ENCODE measurements at places on chromosomes 7 and 10.
A peak's percentile ranks its signal among the peaks of the same experiment; 100 is the strongest.

- DNase-seq = peak; percentile 82
Measured at GRCh38 chr7:131231381-131232220, 96.1 kb upstream of the MKLN1 start.

- no peak for DNase-seq
Measured at GRCh38 chr7:49089717-49090116, 165.4 kb downstream of the CDC14C start.

DNA sequence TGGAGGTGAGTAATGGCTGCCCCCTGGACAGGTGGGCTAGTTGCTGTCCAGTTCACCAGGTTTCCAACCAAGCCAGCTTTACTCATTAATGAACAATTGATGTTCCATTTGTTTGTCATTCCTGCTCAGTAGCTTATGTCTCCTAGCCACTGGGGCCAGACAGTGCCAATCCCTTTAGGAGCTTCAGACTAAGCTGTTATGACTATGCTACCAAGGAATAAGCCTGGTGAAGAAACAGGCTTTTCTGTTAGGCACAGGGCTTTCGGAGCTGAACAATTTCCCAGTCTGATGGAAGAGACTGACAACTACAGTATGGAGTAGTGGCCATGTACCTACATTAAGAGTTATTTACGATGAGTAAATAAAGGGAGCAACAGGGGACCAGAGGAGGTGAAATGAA lies 2.1 kb upstream of the FMC1 start:
- no peak for DNase-seq

DNA sequence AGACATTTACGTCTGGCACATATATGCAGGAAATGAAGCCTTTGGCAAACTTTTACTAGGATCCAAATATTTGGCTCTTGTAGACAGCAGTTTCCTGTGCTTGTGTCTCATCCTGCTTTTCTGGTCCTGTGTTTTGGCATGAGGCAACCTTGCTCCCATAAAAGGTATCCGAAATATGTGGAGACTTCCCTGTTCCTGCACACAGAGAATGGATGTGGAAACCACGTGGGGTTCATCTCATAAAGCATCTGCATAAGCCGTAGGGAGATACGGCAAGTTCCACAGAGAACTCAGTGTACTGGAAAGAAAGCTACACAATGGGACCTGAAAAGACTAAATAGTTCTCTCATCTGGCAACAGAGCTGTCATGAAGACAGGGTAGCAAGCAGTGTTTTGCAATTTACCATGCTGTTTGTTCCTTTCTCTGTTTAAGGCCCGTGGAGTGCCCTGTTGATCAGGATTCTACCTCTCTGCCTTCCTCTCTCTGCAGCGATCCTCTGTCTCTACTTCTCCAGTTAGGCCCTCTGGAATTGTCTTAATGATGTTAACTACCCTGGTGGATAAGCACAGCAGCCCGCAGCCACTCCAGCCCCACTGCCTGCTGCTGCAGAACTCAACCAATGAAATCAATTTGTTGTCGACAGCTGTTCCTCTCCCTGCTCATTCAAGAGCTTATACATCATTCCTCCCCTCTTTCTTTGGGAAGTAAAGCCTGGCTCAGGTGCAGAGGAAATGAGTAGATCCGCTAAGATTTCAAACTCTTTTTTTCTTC lies 293.6 kb downstream of the CSTF2T start:
- DNase-seq = peak; percentile 65

DNA sequence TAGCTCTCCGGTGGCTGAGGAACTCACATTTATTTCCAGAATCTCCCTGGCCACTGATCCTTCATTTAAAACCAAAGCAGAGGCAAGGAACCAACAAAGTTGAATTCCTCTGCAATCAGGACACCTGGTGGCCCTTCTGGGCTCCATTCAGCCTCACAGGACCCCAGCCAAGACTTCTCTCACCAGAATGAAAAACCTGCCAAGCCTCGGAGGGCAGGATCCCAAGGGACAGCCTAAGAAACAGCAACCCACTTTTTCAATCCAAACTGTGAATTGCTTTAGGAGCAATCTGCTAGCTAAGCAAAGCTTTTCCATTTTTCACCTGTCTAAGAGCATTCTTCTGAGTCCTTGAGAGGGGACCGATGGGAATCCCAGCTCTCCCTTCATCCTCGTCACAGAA lies 34.6 kb downstream of the OAT start:
- DNase-seq = no peak

- DNase-seq = no peak
Measured at GRCh38 chr7:95577137-95577536, 19.2 kb downstream of the PDK4 start.

GRCh38 chr10:130003787-130004613 lies 39.9 kb upstream of the EBF3 start:
- DNase-seq = no peak

DNA sequence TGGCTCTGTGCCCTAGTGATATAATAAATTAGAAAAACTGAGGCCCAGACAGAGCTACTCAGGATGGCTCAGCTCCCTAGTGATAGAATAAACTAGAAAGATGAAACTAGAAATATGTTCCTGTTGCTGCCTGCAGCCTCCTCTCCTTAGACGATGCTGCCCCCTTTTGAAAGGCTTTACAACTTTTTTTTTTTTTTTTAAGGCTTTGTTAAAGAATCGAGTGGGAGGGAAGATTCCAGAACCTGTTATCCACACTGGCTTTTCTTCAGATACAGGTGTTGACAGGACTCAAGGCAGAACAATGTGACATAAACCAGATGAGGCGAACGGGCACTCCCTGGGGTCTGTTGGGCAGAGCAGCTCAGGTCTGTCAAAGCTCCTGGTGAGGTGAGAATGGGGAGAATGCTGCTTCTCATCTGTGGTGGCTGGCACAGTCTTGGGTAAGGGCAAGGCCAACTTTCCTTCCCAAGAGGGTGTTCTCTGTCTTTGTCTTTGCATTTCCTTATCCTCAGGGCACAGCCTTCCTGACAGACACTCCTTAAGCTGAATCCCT lies 175.1 kb downstream of the COBL start:
- peak; percentile 39 for DNase-seq

- DNase-seq = no peak
Measured at GRCh38 chr7:131945957-131946544, 389.6 kb upstream of the PODXL start.

- DNase-seq = peak; percentile 57
Measured at GRCh38 chr10:99983280-99983988, 26.3 kb downstream of the DNMBP start.

GRCh38 chr7:77337456-77337990 lies 78.6 kb downstream of the GSAP start:
- no peak for DNase-seq

GRCh38 chr10:120209124-120209762 lies 247.8 kb upstream of the PLPP4 start:
- no peak for DNase-seq

DNA sequence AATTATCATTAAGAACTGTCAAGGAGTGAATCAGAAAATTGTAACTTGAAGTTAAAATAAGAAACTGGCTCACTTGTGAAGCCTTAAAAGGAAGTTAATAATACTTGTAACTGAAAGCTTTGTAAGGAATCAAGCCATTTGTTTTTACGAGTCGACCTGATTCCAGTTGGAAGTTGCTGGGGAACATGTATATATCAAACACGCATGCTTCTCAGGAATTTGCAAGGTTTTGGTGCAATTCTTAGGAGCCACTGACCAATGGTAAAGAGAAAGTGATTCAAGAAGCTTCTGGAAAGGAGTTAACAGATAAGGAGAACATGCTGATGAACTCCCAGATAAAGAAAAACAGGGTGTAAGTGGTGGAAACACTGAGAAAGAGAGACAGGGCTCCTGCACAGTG lies 56.4 kb downstream of the ETV1 start:
- DNase-seq = peak; percentile 18

DNA sequence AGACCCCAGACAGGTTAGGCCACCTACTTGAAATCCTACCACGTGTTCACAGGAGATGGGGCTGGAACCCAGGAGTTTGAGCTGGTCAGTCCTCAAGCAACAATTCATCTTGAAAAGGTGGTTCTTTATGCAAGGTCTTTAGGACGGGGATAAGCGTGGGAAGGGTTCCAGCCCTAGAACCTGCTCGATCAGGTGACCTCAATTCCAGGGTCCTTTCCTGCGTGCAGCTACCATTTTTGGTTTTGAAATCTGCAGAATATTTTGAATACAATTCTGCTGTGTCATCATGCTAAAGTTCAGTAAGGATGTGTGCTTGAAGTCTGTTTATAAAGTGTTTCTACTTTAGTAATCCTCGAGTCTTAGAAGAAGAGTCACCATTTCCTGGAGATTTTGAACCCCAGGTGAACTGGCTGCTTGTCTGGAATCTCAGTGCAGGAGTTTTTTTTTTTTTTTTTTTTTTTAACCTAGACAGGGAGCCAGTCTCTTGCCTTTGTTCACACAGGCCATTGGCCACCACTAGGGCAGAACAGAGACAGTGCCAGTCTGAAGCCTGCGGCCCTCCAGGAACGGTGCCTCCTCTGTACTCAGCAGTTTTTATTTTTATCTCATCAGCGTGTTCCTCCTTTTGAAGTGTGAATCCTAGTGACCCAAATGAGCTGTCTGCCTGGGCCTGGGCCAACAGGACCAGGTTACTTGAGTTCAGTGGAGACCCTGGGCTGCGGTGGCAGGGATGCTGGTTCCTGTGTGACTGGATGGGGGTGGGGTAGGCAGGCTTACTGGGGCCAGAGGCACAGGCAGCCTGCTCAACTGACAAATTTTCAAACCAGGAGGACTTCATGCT lies 54.6 kb downstream of the EEPD1 start:
- peak; percentile 73 for DNase-seq

DNA sequence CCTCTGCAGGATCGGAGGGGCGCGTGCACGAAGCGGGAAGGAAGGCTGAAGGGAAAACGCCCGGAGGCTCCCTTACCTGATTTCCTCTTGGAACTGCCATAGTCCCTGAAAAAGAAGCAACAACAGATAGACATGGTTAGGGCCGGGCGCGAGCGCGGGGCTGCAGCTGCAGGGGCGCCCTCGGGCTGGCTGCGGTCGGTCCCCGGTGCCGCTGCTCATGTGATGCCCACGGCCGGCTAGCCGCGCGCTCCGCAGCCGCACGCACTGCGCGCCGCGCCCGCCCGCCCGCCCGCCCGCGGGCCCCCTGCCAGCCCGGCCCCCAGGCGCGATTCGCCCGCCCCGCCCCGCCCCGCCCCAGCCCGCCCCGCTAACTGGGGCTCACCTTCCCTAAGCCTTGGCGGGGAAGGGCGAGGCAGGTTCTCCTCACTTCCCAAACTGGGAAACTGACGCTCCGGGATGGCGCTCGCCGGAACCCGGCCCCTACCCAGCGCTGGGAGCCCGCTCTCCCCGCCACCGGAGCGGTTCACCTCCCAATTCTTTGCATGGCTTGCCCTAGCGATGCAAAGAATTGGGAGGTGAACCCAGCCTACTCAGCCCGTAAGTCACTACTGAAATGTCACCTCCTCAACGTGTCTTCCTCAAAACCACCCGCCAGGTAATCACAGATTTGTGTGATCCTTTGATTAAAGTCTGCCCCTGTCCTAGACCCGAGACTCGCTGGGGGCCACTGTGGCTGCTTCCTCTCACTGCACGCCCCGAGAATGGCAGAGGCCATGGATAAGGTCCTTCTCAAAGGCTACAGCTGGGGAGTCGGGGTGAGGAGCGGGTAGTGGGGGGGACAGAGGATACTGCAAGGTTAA lies 162.2 kb downstream of the SH3PXD2A start:
- no peak for DNase-seq

- DNase-seq = peak; percentile 50
Measured at GRCh38 chr7:107961405-107961804, 41.6 kb downstream of the LAMB1 start.

GRCh38 chr10:94137747-94138146 lies 144.0 kb downstream of the PLCE1 start:
- no peak for DNase-seq

GRCh38 chr7:151148319-151149259 lies 18.9 kb downstream of the GBX1 start:
- no peak for DNase-seq

GRCh38 chr10:80498833-80499741 lies 38.6 kb upstream of the SH2D4B start:
- peak; percentile 99 for DNase-seq

DNA sequence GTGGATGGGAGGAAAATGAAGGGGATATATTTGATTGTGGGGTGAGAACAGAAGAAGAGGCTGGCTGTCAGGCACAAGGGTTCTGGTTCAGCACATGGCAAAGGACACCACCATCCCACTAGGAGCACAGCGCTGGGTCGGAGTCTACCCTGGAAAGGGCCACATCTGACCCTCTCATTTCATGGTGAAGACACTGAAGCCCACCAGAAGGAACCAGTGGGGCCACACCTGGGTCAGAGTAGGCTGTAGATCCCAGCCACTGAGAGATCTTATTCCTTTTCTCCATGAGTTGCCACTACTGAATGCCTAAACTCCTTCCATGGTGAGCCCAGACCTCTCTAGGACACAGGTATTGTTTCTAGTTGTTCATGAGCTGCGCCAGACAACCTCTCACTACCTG lies 25.8 kb downstream of the SFTPD start:
- DNase-seq = no peak

DNA sequence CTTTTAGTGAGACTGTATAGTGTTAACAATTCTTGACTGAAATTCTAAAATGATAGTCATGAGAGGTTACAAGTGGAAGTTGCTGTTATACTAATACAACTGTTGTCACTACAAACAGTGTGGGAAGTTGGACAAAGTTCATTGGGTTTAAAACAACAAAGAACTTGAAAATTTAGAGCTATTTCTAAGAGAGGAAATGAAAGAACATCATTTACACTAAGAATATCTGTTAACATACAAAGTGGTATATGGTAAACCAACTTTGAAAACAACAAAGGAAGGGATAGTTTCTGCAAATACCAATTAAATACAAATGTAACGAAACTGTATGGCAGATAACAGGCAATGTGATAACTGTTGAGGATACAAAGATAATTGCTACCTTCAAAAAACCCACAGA lies 11.6 kb downstream of the MTPN start:
- DNase-seq = no peak

- no peak for DNase-seq
Measured at GRCh38 chr7:128270826-128271272, 29.8 kb downstream of the LEP start.

DNA sequence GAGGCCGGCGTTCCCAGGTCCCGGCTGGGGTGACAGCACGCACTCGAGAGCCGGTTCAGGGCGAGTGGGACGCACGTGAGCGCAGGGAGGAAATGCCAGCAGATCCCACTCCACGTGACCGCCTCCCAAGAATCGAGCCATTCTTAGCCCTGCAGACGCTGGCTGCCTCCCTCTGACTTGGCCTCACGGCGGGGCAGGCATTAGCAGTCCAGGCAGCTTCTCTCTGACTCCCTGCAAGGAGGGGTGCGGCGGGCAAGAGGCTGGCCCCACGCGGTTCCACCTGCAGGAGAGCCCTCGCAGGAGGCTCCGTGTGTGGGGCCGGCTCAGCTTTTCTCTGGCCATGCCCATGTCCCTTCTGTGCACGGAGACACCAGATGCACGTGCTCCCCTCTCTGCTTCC lies 10.1 kb downstream of the GPR146 start:
- no peak for DNase-seq

- peak; percentile 53 for DNase-seq
Measured at GRCh38 chr7:127252778-127253280, at the start of gene GRM8. Gene GRM8 (minus strand): TSS chr7:127252941.

DNA sequence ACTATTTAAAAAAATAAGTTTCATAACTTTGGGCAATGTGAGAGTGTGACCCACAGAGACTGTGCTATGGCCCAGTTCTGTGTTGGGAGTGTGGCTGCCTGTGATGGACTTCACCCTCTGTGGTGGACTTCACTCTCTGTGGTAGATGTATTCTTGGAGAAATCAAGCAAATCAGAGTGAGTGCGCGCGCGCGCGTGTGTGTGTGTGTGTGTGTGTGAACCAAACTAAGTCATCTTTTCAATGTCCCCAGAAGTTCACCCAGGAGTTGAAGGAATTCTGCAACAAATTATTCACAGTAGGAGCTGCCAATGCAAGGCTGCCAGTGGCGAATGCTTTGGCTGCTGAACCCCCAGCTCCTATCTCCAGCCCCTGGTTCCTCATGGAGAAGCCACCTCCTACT lies 184.5 kb downstream of the ADAM12 start:
- DNase-seq = no peak

Measured in fibroblast of lung (primary cell).